ENCODE measurements at places on chromosomes 11 and 22. TPM values are rescaled to one million over a fixed set of nuclear protein-coding genes. Genes with fewer than 3 reads are reported as not detected.

- no peaks in the 10 kb centered on the region for H3K4me1 ChIP-seq
- H3K27me3 ChIP-seq, result no peaks in the 10 kb centered on the region
- DNase-seq, result no peak
- no peak overlapping the region for H3K4me3 ChIP-seq
- H3K36me3 ChIP-seq, result no peaks in the 10 kb centered on the region
- H3K27ac ChIP-seq, result no peak overlapping the region
Observed at GRCh38 chr11:93659841-93660240, 1.6 kb upstream of the CEP295 start.

DNA sequence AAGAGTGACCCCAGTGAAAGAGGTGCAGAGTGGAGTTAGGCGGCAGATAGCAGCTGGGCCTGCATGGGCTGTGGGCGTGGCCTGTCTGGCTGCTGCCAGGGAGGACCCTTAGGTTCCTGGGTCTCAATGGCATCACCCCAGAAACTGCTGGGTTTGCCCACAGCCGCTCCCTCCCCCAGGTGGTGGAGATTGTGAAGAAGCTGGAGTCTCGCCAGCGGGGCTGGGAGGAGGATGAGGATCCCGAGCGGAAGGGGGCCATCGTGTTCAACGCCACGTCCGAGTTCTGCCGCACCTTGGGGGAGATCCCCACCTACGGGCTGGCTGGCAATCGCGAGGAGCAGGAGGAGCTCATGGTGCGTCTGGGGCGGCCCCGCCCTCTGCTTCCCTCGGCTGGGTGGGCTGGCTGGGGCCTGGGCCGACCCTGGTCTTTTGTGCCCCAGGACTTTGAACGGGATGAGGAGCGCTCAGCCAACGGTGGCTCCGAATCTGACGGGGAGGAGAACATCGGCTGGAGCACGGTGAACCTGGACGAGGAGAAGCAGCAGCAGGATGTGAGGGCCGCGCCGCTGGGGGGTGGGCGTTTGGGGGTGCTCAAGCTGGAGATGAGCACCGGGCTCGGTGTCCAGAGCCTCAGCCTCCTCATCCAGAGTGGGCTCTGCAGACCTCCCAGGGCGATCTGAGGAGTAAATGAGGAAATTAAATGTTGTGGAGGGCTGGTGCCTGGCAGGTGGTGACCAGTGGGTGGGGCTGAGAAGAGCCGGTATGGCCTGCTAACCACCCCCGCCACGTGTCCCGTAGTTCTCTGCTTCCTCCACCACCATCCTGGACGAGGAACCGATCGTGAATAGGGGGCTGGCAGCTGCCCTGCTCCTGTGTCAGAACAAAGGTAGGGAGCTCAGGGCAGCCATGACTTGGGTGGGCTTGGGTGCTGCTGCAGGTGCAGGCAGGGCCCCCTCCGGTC lies 15.0 kb downstream of the SART1 start:
- no peak overlapping the region for H3K4me3 ChIP-seq
- H3K27me3 ChIP-seq, result no peaks in the 10 kb centered on the region
- no peak overlapping the region for H3K27ac ChIP-seq

The C11orf87 gene
- 0.04 TPM for polyA plus RNA-seq

The OR8G5 gene
- polyA plus RNA-seq, result not detected

- no peak overlapping the region for H3K4me3 ChIP-seq
- no peaks in the 10 kb centered on the region for H3K27me3 ChIP-seq
- H3K4me1 ChIP-seq, result peaks cover 14% of the 10 kb centered on the region
- no peak overlapping the region for H3K27ac ChIP-seq
- H3K36me3 ChIP-seq, result peaks cover 62% of the 10 kb centered on the region
Observed at GRCh38 chr22:27992294-27993165, 73.5 kb upstream of the PITPNB start.
